ENCODE measurements at places on chromosomes 2 and 18.
A peak's percentile ranks its signal among the peaks of the same experiment; 100 is the strongest.

DNA sequence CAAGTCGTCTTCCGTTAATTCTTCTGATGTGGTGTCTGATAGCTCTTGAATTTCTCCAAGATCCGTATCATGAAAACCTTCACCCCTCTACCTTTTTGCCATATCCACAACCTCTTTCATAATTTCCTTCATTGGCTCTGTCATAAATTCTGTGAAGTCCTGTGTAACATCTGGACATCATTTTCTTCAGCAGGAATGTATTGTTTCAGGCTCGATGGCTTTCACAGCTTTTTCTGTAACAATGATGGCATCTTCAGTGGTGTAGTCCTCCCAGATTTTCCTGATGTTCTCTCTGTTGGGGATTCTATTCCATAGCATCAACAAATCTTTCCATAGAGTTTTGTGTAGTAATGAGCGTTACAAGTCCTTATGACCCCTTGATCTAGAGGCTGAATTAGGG lies 114.2 kb upstream of the EML6 start:
- no peak for DNase-seq

GRCh38 chr18:10269261-10269660 lies 185.2 kb upstream of the APCDD1 start:
- DNase-seq = no peak

DNA sequence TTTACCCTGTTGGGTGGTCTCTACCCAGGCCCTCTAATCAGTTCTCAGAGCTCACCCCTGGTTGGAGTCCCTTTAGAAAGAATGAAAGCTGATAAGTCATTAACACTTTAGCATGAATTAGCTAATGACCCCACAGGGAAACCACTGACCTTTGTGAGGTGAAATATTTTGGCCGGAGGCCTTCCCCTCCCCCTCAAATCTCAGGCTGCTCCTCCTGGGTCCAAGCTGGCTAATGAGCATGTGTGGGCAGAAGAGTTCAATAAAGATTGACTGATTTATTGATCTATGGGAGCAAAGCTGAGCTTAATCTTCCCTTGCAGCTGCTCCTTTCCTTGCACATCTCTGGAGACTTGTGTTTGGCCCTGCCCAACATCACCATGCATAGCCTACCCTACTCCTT lies 78.8 kb upstream of the CCDC85A start:
- DNase-seq = no peak

DNA sequence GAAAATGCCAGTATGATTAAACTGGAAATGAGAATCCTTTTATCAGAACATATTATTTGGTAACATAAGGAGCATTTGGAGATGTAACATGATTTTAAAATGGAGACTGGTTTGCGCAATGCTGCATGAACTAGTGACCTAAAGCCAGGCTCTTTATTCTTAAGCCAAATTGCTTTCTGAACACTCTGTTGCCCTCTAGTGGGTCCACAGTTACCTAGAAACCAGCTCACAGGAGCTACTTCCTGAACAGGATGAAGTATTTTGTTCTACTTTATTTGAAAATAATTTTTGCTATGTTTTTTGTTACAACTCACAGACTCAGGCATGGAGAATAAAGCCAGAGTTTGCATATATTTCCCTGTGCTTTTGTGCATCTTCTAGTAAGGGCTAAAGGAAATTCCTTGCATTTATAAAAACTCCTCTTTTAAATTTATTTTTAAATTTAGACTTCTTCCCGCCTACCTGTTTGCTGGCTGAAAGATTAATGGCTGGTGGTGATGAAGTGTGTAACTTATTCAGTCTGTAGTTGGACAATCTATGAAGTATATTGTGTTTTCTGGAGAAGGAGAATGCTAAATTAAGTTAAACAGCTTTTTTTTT lies 146.7 kb downstream of the PARD3B start:
- DNase-seq = peak; percentile 84

DNA sequence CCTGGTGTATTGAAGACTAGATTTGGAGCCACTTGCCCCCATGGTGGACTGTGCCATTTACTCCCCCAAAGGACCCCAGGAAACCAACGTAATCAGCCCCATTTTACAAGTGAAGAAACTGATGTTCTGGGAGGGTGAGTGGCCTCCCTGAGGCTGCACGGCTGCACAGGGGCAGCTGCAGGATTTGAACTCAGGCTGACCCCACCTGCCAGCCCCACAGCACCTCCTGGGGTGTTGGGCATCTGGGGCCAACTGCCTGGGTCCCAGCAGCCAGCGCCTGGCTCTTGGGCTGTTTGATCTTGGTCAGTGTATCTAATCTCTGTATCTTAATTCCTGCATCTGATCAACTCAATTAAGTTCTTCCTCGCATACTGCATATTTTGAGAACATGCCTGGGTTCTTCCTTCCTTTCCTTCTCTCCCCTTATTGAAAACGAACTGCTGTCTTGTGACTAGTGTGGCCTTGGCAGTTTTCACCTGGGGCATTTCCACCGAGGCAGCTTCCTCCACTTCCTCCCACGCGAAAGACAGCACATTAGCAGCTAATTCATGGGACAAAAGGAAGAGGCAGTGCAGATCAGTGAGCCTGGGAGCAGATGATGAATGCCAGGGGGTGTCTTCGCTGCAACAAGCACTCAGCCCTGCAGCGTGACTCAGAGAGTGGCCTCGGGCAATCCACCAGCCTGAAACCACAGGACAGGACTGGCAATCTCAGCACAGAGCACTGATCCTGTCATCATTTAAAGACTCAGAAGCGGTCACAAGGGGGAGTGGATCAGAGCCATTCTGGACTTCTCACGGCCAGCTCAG lies 184.1 kb upstream of the RAB12 start:
- DNase-seq = peak; percentile 48

DNA sequence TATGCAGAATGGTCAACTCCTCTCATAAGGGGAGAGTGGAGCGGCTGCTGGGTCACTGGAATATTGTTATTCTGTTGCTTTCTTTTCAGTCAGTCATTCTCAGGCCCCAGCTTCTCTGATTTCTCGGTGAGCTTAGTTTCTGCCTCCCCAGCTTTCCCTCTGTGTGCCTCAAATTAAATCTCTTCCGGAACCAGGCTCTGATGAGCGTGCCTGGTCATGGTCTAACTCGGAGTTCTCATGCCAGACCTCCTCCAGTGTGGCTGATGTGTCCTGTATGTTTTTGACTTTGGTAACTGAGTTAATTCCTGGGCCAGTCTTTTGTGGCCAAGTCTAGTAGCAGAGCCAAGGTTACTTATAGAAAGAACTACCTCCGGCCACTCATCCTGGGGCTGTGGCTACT lies 4.9 kb upstream of the STK11IP start:
- no peak for DNase-seq

DNA sequence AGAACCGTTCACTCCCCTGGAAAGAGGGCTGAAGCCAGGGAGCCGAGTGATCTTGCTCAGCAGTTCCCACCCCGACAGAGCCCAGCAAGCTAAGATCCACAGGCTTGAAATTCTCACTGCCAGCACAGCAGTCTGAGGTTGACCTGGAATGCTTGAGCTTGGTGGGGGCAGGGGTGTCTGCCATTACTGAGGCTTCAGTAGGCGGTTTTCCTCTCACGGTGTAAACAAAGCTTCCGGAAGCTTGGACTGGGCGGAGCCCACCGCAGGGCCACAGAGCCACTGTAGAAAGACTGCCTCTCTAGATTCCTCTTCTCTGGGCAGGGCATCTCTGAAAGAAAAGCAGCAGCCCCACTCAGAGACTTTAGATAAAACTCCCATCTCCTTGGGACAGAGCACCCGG lies 180.8 kb downstream of the WDR7 start:
- peak; percentile 31 for DNase-seq

DNA sequence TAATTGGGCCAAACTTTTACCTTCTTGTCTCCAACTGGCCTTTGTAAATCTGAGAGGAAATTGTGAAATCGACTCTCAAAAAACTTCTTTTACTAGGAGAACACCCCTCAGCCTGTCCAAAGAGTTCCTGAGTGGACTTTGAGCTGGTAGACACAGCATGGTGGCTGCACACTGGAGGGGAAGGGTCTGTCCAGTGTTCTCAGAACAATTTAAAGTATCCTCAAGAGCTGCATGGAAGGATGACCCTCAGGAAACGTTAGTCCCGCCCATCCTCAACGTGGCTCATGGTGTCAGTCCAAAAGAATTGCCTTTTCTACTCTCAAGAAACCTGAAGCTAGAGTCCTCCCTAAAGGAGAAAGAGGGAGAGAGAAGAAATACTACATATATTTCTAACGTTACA lies 182.7 kb downstream of the EPHA4 start:
- DNase-seq = no peak

GRCh38 chr2:20797096-20797495 lies 25.8 kb downstream of the LDAH start:
- DNase-seq = no peak

GRCh38 chr2:217256251-217256650 lies 396.4 kb upstream of the TNP1 start:
- DNase-seq = peak; percentile 94

GRCh38 chr2:47070155-47070919 lies 84.8 kb downstream of the STPG4 start:
- peak; percentile 35 for DNase-seq

All from fibroblast of upper back skin (primary cell).